ENCODE measurements at places on chromosomes 5 and 9.
A peak's percentile ranks its signal among the peaks of the same experiment; 100 is the strongest.

DNA sequence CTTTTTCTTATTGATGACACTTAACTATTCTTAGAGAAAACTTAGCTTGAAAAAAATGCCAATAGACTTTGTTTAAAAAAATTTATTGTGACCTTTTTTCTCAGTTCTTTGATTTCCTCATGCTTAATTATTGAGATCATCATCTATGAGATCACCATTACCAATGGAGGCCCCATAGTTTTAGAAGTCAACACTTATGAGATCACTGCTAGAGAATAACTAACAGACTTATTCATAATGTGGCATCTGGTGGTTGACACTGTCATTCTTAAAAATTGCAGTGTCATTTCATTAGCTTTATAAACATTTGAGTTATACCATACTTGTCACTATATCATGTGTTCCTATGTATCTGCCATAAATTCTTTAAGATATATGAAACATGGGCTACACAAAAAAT lies 14.9 kb upstream of the FEM1C start:
- no peak for DNase-seq

DNA sequence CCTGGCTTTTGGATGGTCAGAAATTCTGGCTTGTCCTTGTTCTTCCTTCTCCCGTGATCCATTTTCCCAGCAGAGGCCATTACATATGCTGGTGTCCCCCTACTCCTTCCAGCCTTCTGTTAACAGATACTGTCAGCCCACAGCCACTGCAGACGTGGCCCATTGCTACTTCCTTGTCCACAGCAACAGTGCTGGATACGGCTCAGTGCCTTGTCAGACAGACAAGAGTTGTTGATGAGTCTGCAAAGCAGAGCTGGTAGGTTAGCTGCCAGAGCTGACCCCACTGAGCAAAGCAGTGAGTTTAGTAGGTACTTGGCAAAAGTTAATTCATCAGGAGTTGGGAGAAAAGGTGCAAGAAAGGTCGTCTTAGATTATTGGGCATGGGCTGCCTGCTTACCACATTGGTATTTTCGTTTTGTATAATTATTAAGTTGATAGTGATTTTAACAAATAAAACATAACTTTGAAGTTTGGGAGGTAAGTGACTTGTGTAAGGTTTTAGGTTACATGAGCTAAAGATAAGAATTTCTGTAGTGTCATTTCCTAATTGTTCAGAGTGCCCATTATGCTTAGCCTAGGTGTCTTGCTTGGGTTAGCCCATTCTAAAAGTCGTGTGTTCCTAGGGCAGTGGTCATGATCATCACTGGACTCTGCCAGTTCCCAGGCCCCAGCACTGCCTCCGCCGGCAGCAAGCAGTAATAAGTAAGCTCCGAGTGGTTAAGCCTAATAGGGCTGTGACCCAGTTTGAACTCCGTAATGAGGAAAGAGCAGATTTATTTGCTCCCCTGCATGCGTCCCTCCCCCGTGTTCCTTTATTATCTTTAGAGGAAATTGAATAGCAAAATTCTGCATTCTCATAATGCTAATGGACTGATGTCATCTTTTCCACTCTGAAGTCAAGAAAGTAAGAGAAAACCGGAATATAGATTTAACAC lies 292.0 kb downstream of the FANCC start:
- DNase-seq: no peak

DNA sequence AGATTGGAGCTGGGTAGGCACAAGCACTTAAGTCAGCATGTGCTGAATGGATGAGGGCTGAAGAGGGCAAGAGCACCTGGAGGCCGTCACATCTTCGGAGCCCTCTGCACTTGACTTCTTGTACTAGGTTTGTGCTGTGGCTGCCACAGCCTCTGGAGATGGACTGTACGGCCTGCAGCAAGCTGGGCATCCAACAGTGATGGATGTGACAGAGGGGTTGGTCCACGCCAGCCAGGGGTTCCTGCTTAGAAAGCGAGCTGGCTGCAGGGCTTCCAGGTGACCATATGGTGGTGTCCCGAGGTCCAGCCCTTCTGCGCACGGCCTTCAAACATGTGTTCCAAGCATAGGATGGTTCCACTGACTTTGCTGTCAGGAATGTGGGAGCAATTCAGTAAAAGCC lies 65.1 kb upstream of the PHYKPL start:
- DNase-seq: no peak

DNA sequence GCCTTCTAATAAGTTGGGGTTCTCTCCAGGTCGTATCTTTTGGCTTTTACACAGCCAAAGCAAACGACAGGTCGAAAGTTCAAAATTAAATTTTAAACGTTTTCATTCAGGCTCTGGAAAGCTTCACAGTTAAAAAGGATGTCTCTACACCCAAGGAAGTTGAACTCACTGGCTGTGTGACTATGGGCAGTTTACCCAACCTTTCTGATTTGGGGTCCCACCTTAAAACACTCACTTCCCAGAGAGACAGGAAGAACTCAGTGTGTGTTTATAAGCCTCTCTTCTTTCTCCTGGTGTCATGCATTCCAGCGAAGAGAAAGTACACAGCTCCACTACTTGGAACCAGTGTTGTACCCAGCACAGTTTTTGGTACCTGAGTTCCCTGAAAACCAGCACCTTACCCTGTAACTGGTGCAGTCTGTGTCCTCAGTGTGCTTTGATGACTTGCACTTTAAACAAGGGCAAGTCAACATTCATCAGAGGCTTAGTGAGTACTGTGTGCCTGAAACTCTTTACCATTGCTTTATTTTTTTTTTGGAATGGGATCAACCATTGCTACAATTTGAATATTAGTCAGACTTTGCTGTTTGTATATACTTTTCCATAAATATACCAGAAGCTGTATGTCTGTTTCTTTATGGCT lies 1.7 kb downstream of the SRD5A1 start:
- DNase-seq: no peak

DNA sequence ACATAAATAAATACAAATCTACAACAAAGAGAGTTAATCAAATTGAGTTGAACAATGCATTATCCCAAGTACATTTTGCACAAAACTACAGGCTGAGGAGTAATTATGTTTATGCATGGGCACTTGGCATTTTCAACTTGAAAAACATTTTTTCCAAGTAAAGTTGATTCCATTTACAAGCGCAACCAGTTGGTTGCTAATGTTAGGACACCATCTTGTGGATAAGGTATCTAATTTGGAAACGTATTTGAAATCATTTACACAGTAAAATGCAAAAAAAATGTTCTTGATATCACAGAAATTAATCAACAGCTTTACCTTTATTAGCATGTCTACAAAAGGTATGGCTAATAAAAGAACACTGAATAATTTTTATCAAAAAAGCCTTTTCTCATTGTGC lies 18.8 kb downstream of the FTMT start:
- no peak for DNase-seq

GRCh38 chr5:56659971-56660370 lies 155.4 kb upstream of the MAP3K1 start:
- DNase-seq: no peak

GRCh38 chr9:72274916-72275315 lies 90.1 kb downstream of the ZFAND5 start:
- DNase-seq: no peak

GRCh38 chr5:132714456-132715307 lies 22.7 kb downstream of the KIF3A start:
- no peak for DNase-seq

GRCh38 chr5:88298425-88298824 lies 29.8 kb upstream of the TMEM161B start:
- DNase-seq: no peak

GRCh38 chr5:135185481-135186065 lies 151.5 kb upstream of the PITX1 start:
- DNase-seq: no peak

DNA sequence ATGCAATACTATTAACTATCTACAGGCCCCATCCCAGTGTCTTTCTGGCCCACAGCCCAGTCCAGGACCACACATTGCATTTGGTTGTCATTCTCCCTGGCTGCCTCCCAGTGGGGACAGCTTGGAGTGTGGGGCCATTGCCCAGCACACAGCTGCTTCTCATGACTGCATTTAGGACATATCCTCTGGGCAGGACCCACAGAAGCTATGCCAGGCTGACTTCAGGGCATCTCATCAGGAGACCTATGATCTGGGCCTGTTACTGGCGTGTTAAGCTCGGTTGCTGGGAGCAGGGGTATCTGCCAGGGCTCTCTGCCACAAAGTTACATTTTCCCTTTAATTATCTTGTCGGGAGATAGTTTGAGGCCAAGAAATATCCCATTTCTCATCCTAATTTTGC lies 32.1 kb upstream of the CLPTM1L start:
- DNase-seq: no peak

DNA sequence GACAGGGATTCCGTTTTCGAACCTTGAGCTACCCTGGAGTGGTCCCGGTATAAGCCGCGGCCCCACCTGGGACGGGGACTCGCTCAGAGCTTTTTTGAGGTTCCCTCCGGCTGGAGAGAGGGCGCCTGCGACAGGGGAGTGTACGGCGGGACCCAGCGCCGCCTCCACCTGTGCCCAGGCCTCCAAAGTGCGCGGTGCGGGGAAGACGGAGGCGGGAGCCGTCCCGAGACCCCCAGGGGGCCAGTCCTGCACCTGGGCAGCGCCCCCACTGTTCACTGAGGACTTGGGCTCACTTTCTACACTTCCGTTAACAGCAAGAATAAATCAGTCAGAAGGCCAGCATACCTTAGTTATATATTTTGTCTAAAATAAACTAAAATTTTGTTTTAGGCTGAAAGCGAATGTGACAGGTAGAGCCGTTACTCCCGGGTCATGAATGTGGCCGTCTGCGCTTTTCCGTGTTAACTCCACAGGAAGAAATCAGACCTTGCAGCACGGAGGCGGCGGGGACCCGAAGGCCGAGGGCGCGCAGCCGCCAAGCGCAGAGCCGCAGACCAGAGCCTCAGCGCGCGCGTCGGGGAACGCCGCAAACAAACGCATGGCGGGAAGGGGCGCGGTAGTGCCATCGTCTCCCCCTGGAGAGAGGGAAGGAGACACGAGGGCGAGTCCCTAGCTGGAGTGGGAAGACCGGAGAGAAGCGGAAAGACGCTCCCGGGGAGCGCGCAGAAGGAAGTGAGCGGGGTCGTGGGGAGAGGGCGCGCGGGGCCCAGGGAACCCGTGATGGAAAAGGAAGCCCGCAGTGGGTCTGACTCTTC lies 14.1 kb downstream of the TRIM7 start:
- DNase-seq: no peak

GRCh38 chr5:6319116-6319515 lies 59.2 kb downstream of the MED10 start:
- no peak for DNase-seq

GRCh38 chr5:127229185-127229889 lies 61.3 kb upstream of the MEGF10 start:
- DNase-seq: peak; percentile 38

DNA sequence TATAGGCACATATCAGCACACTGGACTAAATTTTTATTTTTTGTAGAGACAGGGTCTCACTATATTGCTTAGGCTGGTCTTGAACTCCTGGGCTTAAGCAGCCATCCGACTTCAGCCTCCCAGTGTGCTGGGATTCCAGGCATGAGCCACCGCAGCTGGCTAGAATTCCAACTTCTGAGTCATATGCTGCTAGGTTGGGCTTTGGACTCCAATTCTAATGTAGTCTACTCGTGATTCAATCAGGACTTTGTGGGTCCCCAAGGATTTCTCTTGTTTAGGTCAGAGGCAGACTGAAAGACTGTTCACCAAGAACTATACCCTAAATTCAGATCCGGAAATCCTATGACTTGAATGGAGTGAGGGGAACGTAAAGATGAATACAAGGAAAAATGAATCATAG lies 68.2 kb upstream of the CHD1 start:
- no peak for DNase-seq

- DNase-seq: no peak
These were observed 77.2 kb downstream of the ADAMTS16 start for GRCh38 chr5:5217371-5217770.

- DNase-seq: no peak
These were observed 94.9 kb upstream of the PLPPR1 start for GRCh38 chr9:100933656-100934055.

DNA sequence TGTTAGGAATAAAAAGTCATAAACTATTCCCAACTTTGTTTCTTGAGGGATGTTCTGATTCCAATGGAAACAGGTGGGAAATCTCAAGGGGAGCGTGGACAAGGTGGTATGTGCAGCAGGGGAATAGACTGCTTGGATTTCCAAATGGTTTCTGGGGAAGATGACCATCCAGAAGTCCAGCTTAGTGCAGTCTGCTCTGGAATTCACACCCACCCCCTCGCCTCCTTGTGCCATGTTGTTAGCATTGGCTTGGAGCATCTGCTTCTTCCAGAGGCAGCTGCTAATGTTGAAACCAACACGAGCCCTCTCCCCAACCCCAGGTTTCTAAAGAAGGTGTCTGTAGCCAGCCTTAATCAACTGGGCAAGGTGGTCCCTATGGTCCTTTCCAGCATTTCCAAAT lies 90.9 kb downstream of the PDE6A start:
- DNase-seq: no peak

- no peak for DNase-seq
These were observed 239.9 kb downstream of the FAM114A2 start for GRCh38 chr5:153798830-153799229.

- no peak for DNase-seq
These were observed 68.4 kb downstream of the COL27A1 start for GRCh38 chr9:114223564-114224246.

DNA sequence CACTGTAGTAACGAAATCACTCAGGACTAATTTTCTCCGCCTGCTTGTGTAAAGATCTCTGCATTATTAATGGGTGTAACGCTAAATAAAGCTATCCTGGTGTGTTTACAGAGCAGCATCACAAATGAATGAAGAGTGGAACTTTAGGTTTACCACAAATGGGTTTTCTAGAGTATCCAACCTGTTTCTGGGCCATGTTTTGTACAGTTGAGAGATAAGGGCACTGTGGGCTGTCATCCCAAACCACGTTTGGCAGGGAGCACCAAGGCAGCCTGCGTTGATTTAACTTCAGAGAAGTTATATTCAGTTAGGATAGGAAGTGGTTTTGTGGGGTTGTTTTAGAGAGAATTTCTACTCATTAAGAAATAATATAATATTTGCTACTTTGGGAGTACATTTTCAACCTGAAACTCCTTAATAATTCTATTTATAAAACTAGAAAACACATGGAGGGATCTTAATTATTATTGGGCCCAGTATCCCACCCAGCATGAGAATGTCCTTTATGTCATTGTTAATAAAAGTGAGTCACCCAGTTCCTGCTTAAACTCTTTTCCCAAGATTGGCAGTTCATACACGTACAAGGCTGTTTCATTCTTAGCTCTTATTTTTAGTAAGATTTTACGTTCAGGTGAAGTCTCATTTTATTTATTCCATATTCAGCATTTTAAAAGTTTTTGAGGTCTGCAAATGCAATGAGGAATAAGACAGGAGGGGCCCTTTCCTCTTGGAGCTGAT lies 8.0 kb downstream of the KCNN2 start:
- no peak for DNase-seq

DNA sequence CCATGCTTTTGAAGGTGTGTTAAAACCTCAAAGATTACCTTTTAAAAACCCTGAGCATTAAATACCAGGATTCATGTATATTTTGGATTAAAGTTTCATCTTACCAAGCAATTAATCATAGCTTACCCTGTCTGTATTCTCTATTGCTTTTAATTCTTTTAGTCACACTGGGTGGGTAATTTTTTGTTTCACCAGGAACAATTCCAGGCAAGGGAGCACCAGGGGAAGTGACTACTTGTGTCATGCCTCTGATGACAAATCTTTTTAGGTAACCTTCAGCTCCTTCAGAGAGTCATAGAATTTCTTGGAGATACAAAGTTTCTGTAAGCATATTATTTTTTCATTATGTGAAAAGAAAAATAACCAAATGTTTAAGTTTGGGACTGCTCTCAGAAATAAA lies 33.4 kb upstream of the ANXA1 start:
- DNase-seq: no peak

GRCh38 chr9:95425910-95426551 lies 90.7 kb downstream of the PTCH1 start:
- no peak for DNase-seq
